ENCODE measurements at places on chromosomes 3 and 15.

DNA sequence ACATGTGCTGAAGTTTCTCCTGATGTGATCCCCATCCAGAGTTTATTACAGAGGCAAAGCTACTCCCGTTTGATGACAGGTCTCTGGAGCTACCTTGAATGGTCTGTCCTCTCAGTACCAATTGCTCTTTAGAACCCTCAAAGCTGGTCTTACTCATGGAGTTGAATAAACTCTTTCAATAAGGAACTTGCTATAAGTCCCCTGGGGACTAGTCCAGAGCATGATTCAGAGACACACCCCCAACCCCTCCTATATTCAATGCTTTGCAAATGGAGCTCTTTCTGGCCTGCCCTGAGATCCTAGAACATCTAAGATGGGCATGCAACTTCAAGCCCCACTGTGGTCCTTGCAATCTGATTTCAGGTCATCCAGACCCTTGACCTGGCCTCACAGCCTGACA, 23.9 kb upstream of the TPM1 start:
- no peak for DNase-seq

DNA sequence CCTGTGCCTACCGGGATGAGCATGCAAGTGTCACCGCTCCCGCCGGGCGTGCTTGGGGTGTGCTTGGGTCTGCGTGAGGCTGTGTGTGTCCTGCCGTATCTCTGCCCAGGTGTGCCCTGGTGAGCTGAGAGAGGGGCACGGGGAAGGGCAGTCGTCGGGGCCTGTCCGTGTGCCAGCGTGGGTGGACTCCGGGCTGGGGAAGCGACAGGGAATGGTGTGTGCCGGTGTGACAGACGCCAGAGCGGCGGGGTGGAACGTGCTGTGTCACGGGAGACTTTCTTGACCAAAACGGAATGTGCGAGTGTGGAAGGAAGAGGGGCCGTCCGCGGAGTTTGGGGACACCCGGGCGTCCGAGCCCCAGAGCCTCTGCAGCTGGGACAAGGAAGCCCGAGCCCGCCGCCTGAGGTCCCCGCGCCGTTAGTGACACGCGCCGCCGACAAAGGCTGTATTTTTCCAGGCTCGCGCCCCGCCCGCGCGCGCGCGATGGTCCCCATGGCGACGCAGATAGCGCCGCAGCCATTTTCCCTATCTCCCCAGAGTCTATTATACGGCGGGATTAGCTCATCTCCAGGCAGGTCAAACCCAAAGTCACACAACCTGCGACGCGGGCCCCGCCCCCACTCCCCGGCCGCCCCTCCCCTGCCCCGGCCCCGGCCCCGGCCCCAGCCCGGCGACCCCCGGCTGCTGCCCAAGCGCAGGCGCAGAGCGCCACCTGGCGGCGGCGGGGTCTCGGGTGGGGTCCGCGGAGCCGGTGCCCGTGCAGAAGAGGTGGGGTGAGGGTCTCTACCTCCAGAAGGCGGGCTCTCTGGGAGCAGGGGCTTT, 4.5 kb upstream of the GATA2 start:
- peak; percentile 21 for DNase-seq

DNA sequence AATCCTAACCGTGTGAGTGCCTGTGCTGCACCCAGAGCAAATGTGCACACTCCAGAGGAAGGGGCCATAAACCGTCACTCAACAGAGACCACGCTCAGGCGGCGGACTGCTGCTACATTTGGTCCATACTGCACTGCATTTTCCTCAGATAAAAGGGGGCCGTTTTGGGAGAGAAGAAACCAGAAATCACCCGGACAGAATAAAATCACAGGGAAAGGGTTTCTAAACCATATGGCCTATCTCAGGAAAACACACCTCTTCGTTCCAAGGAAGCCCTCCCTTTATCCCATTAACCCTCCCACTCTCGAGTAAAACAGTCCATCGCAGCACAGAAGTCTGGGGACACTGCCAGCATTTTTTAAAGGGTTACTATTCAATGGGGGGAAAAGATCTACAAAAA, 7.6 kb downstream of the IL17RD start:
- no peak for DNase-seq

GRCh38 chr3:10547841-10548783, 42.7 kb upstream of the ATP2B2 start:
- no peak for DNase-seq

DNA sequence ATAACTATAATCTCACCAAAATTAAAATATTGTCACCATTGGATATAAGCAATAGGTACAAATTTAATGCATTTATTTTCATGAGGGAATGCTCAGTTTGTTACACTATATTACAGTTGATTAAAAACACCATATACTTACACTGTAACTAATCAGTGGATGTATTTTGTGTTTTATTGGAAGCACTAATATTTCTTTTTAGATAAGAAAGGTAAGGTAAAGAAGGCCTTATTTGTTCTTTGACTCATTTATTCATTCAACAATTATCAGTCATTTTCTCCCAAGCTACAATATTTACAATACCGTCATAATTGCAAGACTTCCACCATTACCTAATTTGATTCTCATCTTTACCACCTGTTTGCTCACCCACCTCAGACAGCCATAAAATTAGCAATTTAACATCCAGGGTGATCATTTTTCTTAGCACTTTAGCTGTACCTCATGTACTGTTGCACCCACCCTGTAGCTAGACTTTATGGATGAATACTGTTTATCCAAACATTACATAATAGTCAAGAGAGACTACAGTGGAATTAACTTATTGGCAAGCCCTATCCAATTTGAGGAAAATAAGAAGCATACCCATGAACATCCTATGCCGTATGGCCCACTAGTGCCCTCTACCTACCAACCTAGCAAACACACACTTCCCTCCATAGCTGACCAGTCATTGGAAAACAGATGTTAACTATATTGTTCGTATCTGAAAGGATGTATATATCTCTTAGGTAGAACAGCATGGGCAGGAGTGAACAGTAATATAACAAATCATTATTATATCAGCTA, 229.6 kb downstream of the BBX start:
- no peak for DNase-seq

DNA sequence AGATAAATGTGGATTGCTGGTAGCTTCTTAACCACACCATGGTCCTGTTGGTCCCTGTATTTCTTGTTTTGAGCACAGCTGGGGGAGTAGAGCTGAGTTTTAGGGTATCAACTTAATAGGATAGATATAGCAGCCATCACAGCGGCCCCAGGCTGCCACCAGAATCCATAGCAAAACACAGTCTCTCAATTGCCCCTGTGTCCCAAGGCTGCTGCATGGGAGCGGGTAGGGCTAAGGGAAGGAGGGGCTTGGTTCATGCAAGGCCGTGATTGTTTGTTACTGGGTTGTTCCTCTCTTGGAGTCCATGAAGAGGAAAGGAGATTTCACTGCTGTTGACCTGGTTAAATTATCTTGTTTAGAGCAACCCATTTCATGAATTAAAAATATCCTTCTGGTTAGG, 22.1 kb downstream of the ARNT2 start:
- peak; percentile 55 for DNase-seq

GRCh38 chr3:9070961-9071360, 107.7 kb upstream of the RAD18 start:
- no peak for DNase-seq

DNA sequence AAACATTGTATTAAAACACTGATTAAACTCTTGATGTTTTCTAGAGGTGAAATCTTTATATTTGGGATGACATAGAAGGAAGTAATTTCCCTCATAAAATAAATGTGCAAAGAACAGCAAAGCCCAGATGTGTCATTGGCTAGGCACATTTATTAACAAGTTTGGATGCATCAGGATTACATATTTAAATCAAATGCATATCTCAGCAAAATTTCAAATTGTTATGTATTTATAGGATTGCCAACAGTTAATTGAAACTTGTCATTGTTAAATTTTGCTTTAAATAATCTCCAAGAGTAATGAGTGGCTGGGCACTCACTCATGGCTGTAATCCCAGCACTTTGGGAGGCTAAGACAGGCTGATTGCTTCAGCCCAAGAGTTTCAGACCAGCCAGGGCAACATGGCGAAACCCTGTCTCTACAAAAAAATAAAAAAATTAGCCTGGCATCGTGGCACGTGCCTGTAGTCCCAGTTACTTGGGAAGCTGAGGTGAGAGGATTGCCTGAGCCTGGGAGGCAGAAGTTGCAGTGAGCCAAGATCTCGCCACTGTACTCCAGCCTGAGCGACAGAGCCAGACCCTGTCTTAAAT, 28.2 kb downstream of the ARIH1 start:
- DNase-seq = no peak

DNA sequence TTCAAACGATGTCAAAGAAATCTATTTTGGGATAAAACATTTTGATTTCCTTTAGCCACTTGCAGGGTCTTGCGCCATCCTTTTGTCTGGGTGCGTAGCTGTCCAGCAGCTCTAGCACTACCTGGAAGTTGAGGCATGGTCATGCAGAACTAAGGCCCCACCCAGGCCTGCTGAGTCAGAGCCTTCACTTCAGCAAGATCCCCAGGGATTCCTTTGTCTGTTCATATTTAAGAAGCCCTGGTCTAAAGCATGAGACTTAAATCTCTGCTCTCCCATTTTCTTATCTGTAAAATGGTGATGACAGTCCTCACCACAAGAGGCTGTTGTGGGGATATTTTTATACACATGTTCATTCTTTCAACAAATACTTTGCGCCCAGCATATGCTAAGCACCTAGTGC, 99.0 kb upstream of the CTDSPL start:
- no peak for DNase-seq

DNA sequence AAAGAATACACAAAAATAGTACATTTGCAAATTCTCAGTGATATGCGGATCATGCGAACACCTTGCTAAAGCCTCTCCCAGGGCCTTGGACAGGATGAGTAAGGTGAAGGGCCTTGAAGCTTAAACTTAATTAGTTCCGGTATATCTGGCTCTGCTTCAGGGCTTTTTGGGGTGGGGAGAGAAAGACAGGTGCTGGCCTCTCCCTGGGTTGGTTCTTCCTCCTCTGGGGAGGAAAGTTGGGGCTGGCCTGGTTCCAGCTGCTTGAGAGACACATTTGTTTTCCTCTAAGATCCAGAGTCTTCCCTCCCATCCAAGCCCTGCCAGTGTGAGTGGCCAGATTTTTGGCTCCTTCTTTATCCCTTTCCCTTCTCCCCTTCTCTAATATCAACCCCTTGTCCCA, 64.7 kb upstream of the EPHB3 start:
- DNase-seq = no peak

DNA sequence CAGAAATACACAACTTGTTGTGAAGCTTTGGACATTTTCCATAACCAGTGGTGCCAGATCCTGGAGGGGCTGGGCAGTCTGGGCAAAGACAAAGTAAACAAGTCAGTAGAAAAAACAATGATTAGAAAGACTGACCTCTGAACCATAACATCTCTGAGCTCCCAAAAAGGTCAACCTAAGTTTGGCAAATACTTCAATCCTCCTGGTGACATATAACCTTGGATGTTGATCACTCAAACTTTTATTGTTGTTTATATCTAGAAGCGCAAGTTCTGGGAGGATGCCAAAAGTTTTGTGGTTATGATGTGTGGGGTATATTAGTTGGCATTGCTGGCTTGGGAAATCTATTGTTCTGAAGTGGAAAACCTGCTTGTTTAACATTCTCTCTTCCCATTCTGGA, 257.7 kb downstream of the DIPK2A start:
- no peak for DNase-seq

DNA sequence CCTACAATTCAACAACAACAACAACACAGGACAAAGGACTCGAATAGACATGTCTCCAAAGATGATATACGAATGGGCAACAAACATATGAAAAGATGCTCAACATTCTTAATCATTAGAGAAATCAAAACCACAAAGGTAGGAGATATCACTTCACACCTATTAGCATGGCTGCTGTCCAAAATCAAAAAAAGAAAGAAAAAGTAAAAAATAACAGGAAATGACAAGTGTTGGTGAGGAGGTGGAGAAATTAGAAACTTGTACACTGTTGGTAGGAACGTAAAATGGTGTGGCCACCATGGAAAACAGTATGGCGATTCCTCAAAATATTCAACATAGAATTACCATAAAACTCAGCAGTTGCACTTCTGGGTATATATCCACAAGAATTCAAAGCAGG, 312.3 kb upstream of the STT3B start:
- DNase-seq = no peak

DNA sequence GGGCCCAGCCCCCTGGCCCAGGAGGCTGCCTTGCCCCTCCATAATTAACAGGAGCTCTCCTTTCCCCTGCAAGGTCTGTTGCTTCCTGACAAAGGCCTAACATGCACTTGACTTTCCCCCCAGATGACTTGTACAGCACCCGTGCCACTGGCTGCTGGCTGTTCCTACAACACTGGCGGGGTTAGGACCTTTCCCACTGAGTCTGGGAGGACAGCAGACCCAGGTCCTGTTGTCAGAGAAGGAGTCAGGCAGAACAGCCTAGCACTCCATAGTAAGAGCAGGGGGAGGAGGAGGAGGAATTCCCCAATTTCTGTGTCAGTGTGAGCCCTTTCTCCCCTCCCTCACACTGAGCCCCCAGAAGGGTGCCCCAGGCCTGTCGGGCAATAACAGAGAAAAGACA, 99.2 kb downstream of the CORO2B start:
- no peak for DNase-seq

DNA sequence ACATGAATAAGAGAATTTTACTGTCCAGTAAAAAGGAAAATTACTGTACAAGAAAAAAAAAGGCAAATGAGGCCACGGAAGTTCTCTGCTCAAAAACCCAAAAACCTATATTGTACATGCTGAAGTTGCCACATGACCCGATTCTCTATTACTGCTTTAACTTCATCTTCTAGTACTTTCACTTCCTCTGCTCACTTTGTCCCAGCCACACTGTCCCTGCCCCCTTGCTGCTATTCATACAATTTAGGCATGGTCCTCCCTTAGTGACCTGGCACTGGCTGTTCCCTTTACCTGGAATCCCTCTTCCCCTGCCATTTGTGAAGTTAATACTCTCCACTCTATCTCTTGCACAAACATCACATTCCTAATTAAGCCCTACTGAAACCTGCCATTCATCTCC, 457.4 kb downstream of the MAGI1 start:
- no peak for DNase-seq

DNA sequence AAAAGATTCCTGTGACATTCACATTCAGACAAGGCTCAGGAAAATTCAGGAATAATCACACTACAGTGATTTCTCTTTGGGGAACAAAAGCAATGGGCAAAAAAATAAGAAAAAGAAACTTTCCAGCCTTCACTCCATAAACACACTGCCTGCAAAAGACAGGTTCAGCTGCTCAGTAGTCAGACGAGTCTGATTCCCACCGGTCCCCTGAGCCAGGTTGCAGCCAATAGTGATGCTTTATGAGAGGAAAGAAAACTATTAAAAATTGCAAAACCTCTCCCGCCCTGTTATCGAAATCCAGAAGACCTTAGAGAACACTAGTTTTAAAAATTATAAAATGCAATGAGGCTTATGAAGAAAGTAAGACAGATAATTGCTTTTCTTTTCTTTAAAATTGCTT, 8.5 kb downstream of the PLCH1 start:
- no peak for DNase-seq

DNA sequence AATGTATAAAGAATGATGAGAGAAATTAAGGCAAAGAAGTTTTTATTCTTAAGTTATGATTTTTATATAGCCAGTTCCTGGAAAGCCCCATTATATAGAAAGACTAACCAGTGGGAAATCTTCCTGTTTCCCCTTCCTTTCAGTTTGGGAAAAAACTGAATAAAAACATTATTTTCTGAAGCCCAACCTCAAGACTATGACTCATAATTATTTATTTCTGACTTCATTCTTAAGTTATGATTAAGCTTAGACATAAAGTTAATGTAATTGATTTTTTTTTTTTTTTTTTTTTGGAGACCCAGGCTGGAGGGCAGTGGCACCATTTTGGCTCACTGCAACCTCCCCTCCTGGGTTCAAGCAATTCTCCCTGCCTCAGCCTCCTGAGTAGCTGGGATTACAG, 55.8 kb downstream of the TRPC1 start:
- DNase-seq = no peak

GRCh38 chr3:15325228-15325627, 7.2 kb downstream of the SH3BP5 start:
- no peak for DNase-seq

All from hippocampal formation (tissue), 2 donors.